NCI-H1092 (cell line): ENCODE measurements at places on chromosomes 4 and X.
A peak's percentile ranks its signal among the peaks of the same experiment; 100 is the strongest.

DNA sequence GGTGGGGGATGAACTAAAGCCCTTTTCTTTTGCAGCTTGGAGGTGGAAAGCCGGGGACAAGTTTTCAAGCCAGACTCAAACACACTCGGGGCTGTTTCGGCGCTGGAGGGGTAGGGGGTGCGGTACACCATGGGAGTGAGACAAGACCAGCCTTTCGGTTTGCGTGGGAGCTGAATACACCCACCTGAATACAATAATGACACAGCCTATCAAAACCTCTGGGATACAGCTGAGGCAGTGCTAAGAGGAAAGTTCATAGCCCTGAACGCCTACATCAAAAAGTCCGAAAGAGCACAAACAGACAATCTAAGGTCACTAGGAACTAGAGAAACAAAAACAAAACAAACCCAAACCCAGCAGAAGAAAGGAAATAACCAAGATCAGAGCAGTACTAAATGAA lies 163.3 kb downstream of the ATRX start:
- DNase-seq: no peak

DNA sequence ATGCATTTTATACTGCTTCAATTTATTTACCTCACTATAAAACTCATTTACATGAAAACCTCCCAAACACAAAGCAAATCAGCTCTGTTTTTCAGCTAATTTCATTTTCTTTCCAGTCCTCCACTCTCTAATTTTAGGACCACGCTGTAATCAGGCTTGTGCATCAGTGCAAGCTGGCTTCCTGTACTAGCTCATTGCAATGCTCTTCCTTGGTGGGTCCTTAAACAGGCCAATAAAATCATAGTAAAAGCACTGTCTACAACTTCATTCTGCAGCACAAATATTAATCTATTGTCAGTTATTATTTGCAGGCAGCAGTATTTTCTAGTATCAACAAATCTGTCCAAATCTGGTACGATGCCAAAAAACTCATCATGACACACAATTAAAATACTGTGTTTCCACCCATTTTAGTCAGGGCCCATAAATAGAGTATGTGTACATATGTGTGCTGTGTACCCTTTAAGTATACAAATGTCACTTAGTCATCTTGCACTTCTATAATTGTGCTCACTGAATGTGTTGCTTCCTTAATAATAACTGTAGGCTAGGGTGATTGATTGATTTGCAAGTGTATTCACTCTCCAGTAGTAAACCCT lies 178.2 kb upstream of the HCCS start:
- no peak for DNase-seq

DNA sequence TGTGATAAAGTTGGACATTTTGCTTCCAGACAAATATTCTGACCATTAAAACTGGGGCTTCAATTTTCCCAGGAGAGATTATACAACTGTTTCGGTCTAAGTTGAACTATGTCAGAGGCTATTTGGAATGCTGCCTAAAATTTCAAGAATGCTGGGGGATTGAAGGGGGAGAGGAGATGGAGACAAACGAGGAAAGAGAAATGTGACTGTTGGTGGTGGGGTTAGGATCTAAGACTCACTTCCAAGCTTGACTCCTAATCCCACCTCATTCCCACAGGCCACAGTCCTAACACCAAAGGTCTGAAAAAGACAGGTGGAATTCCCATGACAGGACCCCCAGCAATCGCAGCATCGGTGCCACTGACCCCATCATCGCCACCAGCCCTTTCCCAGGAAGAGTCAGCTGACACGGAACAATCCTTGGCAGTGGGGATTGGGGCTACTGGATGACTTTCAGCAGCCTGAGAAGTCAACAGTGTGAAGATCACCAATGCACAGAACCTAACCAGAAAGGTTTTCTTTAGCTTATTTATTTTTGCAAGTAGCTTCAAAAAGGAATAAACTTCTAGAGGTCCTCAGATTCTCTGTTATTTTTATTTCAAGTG lies 74.0 kb upstream of the PRSS48 start:
- DNase-seq: no peak

GRCh38 chr4:37686373-37687193 lies at the start of gene RELL1:
Gene RELL1 (minus strand): TSS chr4:37686376. CDS start chr4:37686287, 89 bp downstream.
- DNase-seq: peak; percentile 97

- DNase-seq: no peak
Observed at GRCh38 chr4:70110917-70111316, 43.1 kb upstream of the PRR27 start.
